Stimulated activated CD8-positive, alpha-beta memory T cell treated with anti-CD3 and anti-CD28 coated beads, Interleukin-4, amount 100 ng/mL, for 1 hour (primary cell): ENCODE measurements at places on chromosomes 11 and 22.
A peak's percentile ranks its signal among the peaks of the same experiment; 100 is the strongest.

DNA sequence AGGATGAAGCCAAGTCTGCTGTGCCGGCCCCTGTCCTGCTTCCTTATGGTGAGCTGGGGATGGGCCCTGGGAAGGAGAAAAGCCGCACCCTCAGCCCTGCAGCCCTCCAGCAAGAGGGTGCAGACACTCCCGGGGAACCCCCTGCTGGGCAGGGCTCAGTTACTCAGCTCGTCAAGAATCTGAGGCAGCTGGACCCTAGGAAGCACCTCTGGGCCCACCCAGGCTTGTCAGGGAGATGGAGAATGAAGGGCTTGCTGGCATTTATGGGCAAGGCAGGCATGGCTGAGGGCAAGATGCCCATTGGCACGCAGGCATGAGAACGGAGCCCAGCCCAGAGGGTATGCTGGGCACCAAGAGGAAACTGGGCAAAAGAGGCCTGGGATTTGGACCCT, 12.9 kb downstream of the RELT start:
- no peak for DNase-seq

DNA sequence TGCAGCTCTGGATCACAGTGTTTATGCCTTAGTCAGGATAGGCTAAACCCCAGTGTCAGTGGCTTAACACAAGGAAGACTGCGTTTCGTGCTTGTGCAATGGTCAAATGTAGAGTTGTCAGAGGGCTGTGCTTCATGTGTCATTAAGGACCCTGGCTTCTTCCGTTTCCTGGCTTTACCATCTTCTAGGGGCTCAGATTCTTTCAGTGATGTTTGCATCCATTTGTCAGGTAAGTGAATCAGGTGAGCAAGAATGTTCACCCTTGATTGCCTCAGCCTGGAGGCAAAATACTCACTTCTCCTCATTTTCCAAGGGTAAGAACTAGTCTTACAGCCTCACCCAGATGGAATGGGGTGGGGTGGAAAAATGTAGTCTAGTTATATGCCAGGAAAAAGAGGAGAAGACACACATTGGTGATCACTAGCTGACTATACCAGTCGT, 20.5 kb upstream of the AMOTL1 start:
- DNase-seq: no peak

GRCh38 chr11:17298302-17298701, 21.8 kb downstream of the NUCB2 start:
- DNase-seq: no peak

- no peak for DNase-seq
Measured at GRCh38 chr11:111796696-111797095, 30.5 kb upstream of the PPP2R1B start.

- no peak for DNase-seq
Measured at GRCh38 chr11:86097980-86098379, 29.1 kb upstream of the PICALM start.

DNA sequence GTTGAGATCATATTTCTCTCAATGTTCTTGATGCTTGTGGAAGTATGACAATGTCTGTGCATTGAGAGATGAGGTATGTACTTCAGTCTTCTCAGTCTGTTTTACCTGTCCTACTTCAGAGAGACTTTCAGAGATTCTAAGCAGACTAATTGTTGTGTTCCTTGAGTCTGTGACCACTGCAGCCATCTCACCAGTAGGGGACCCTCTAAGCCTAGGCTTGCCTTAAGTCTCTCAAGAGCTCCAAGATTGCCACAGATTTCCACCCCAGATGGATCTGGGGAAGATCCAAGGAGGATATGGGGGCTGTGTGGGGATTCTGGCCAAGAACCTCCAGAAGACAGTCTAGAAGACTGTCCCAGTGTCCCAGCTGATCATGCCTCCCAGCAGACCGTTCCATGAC, 179.9 kb upstream of the PLET1 start:
- no peak for DNase-seq

DNA sequence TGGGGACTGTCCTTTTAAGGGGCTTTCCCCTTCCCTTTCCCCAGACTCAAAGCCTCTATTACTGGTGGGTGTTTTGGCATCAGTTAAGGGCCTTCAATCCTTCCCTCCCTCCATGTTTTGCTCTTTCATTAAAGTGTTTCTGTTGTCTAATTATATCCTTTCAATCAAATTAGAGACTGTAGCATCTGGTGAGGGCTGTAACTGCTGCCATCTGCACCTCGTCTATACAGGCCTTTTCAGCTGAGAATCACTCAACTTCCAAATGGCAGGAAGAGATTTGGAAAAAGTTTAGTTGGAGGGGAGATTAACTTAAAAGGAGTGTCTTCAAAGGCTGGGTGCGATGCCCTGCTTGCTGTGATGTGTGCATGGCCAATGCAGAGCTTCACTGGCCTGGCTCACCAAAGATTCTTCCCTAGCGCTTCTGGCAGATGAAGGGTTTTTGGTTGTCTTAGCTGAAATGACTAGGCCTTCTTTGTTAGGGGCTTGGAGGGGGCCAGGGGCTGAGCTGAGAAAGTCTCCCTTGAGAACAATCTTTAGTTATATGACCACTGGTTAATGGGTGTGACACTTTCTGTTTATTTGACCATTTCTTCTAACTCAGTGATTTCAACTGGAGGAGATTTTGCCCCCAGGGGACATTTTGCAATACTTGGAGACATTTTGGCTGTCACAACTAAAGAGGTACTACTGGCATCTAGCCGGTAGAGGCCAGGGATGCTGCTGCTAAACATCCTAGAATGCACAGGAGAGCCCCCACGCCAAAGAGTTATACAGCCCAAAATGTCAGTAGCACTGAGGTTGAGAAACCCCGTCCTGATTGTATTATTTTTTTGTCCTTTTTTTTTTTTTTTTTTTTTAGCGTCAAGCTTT, 7.5 kb downstream of the KREMEN1 start:
- no peak for DNase-seq

DNA sequence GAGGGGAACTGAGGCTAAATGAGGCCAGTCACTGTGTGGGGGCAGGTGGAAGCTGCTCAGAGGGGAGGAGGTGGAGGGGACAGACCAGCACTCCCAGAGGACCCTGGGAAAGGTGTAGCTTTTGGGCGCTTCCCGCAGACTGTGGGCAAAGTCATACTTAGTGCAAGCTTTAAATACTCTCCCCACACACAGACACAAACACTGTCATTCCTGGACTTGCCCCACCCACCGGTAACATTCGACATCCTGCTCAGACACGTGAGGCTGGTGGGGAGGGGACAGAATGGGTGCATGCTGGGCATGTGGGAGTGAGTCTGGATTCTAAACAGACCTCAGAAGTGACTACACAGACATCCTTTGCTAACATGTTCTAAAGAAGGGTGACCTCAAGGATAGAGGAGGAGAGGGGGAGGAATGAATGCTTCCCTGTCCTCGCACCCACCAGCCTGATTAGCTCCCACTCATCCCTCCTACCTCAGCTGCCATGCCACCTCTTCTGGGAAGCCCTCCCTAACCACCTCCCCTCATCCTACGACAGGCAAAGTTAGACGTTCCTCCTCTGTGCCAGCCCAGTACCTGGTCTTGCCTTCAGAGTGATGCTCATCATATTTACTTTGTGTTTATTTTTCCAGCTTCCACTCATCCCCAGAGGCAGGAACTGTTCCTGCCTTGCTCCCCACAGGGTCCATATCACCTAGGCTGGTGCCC, 22.2 kb downstream of the TSKU start:
- DNase-seq: no peak

GRCh38 chr11:12388939-12389670, 11.7 kb downstream of the PARVA start:
- DNase-seq: no peak

DNA sequence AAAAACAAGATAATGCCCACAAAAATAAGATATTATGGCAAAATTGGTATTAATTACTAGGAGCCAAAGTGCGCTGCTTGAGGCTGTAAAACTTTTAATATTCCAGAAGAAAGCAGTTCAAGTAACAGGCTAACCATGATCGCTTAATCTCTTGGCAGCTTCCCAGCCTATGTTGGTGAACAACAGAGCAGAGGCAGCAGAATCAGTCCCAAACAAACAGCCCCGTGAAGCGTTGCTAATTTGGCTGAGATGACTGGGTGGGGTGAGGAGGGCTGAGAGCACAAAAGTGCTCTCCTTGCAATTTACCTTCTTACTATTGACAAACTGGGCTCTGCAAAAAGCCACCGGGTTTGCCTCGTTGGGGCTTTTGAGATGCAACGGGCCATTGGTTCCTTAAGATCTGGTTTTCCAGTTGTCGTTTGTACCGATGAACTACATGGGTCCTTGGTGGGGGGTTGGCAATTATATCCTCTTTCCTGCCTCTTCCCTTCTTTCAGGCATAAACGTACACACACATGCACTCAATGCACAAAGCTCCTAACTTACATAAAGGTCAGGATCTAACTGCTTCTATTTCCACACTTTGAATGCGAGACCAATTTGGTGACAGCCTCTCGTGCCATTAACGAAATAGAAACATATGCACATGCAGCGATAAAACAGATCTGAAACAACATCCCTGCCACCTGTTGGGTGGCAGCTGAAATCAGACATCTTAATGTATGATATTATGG, 407.6 kb upstream of the CADM1 start:
- no peak for DNase-seq

DNA sequence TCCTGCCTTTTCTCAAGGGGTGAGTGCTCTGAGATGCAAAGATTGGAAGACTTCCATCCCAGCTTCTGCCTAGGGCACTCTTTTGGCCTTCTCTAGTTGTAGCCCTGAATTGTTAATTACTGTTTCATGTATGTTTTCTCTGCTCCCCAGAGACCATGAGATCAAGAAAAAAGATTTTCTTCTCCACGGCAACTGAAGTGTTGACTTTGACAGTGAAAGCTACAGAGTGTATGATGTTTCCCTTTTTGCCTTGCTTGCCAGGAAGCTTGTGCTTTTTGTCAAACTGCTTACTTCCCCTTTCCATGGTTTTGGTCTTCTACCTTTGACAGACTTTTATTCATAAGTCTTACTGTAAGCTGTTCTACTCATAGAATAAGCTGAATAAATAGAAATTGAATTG, 23.3 kb upstream of the EIF3D start:
- no peak for DNase-seq

- no peak for DNase-seq
Measured at GRCh38 chr11:10379426-10379825, 74.6 kb downstream of the ADM start.

GRCh38 chr11:83713708-83714107, 427.5 kb upstream of the CCDC90B start:
- DNase-seq: no peak

DNA sequence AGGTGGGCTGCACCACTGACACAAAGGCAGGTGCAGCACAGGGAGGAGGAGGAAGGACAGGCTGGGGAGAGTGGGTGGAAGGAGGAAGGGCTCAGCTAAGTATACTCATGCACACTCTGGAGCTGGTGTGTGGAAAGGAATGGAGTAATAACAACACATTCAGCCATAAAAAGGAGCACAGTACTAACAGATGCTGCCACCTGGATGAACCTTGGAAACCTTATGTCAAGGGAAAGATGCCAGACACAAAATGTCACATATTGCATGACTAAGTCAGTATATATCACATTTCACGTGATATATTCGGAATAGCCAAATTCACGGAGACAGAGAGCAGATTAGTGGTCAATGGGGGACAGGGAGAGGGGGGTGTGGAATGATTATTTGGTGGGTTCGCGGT, 389.6 kb upstream of the SYN3 start:
- no peak for DNase-seq

- no peak for DNase-seq
Measured at GRCh38 chr11:116946414-116946813, 109.0 kb upstream of the APOA1 start.

- peak; percentile 18 for DNase-seq
Measured at GRCh38 chr11:118792570-118793124, 1.7 kb upstream of the DDX6 start.

DNA sequence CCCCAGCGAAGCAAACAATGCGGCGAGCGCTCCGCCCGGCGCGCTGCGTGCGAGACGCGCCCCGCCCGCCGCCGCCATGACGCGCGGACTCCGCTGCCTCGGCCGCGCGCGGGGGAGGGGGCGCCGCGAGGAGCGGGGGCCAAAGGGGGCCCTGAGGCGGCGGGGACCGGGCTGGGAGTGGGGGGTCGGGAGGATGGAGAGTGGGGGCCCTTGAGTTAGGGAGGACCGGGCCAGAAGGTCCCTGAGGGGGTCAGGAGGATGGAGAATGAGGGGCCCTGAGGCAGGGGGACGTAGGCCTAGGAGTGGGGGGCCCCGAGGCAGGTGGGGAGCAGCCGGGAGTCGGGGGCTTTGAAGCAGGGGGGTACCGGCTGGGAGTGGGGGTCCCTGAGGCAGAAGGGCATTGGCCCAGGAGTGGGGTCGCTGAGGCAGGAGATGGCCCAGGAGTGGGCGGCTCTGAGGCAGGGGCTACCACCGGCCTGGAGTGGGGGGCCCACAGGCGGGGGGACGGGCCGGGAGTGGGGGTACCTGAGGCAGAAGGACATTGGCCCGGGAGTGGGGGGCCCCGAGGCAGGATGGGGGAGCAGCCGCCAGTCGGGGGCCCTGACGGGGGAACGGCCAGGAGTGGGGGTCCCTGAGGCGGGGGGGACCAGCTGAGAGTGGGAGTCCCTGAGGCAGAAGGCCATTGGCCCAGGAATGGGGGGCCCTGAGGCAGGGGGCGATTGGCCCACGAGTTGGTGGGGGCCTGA, at the start of gene BRD1:
Gene BRD1 (minus strand): TSS at position 21 of the 746 bp plus-strand sequence. CDS start 3,556 bp downstream, outside the sequence.
- no peak for DNase-seq

DNA sequence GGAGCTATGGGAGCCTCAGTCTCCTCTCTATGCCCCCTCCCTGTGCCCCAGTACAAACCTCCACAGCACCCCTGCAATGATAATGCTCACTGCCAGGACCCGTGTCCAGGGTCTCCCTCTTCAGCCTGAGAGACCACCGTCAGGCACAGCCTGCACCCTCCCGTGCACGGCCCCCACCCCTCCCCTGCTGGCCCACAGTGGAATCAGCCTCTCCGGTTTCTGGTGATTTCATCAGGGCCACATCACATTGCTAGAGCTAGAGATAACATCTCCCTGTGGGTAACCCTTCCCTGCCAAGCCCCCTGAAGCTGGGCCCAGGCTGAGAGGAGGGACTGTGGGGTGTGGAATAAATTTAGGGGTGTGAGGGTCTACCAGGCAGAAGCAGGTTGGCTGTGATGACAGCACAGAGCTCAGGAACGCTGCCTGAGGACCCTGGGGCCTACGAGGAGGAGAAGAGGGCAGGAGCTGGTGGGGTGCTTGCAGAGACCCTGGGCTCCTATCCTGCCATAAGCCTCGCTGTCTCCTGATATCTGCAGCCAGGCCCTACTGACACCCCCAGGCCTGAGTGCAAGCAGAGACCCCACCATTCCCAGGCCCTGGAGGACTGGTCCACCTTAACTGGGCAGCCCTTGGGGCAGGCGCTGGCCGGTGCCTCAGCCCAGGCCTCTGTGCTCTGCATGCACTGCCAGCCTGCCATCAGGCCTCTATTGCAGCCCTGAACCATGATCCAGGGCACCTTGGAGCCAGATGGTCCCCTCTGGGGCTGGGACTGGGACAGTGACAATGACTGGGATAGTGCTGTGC, at the start of gene KLHDC7B:
Gene KLHDC7B (plus strand): TSS at position 378 of the 804 bp plus-strand sequence. CDS start 345 bp downstream, at position 723.
- DNase-seq: no peak
